ENCODE measurements at places on chromosomes 2 and 18.
A peak's percentile ranks its signal among the peaks of the same experiment; 100 is the strongest.

- no peak for DNase-seq
Measured at GRCh38 chr2:38268001-38268400, 109.1 kb downstream of the ATL2 start.

- DNase-seq, result no peak
Measured at GRCh38 chr2:99140860-99141109, 722 bp upstream of the C2orf15 start.

DNA sequence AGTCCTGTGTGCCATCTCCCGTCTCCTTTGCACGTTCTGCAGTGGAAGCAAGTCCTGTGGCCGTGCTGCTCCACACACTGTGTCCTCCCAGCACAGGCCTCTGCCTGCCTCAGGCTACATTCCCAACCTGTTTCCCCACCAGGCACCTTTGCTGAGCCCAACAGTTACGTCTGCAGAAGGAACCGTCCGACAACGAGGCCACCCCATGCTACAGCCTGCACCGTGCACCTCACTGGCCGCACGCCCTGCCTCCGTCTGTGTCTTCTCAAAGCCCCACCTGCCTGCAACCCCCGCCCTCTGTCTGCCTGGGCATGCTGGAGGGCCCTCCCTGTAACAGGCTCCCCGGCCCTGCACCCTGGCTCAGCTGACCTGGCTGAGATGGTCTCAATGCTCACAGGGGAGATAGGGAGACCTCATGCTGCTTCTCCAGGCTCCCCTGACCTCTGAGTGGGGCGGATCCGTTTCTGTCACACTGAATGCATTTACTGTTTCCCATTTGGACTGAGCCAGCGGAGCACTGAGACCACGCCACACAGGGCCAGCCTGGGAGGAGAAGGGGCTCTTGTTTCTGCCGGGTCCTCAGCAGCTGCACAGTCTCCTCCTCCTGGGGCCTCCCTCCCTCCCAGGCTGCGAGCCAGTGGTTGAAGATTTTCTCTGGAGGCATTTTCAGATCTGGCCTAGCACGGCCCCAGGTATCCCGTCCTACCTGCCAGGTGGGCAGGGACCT, 109.1 kb upstream of the OTOS start:
- no peak for DNase-seq

DNA sequence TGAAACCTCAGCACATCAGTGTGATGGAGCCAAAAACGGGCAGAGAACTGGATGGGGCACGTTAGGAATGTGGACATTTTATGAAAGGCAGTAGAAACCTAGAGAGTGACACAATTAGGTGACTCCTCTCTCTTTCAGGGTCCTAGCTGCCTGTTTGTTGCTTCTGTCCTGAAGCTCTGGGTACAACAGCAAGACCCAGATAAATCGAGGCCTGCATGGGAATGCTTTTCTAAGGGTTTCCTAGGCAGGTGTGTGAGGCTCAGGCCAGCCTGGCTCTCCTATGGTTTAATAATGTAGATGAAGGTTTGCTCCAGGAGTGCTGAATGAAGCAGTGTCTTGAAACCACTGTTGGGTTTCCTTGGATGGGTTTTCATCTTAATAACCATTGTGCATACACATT, 517.1 kb upstream of the RAB6C start:
- no peak for DNase-seq

DNA sequence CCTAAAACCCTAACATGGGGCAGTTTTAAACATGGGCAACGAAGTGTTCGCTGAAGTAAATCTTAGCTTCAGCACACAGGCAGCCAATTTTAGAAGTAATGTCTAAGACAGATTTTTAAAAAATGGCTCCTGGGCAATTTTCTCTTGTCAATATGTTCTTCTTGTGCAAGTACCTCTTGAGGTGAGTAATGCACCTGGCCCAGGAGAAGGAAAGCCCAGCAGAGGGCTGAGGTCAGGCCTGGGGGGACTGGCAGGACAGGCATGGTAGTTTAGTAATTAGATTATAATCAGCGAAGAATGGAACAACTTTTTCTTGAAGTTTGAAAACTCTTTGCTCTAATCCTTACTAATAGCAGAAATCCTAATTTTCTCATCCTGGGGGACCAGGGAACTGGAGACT, 77.6 kb downstream of the SPRED2 start:
- no peak for DNase-seq

- DNase-seq, result peak; percentile 5
Measured at GRCh38 chr2:190627448-190628412, 21.2 kb upstream of the NAB1 start.

- DNase-seq, result no peak
Measured at GRCh38 chr18:13973061-13973575, 57.8 kb upstream of the MC2R start.

DNA sequence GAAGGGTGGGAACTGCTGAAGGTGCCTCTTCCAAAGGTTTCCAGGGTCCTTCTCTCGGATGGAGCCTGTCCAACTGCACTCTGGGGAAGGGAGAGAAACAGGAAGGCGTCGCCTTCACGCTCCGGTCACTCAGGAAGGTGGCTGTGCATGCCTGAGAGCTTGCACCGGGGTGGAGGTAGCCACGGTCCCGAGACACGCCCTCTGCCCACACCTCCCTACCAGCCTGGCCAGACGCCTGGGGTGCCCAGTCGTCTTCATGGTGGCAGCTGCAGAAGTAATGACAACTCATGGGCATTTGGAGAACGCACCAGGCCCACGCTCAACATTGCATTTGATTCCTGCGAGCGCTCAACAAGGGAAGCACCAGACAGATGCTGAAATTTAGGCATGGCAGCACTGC, 59.9 kb downstream of the ADNP2 start:
- no peak for DNase-seq

GRCh38 chr18:48539406-48540250, 797 bp downstream of the CTIF start:
- DNase-seq, result no peak

- no peak for DNase-seq
Measured at GRCh38 chr2:9971105-9971818, 19.8 kb downstream of the GRHL1 start.

DNA sequence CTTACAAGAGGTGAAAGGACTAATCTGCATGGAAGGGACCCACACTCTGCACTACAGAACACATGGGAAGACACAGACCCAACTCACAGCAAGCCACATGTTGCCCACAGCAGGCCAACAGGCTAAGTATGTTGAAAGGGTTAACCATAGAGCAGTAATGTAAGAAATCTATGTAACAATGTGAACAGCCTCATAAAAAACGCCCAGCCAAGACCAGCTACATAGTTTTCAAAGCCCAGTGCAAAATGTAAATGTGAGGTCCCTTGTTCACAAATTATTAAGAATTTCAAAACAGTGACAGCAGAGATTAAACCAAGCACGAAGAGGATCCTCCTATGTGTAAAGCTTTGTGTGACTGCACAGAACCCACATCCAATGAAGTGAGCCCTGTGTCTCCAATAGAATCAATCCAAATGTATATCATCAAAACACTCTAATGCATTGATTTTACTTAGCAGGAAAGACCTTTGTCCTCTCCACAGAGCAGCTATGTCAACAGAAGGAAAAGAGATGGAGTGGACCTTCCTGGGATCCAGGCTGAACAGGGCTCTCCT, 210.1 kb downstream of the AGPS start:
- DNase-seq, result no peak

DNA sequence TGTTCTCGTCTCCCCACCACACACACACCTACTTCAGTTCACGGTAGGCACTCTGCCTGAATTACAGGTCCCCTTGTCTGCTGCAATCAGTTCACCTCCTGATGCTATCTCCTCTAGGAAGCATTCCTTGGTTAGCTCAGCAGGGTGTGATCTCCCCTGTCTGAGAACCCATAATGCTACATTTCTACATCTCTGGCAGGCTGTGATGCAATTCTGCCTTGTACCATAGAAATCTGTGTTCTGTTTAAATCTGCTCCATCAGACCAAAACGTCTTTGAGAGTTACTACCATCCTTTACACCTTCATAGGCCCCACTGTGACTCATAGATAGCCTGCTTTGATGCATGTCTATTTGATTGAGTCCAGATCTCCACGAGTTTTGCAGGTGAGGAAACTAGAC, 103.9 kb downstream of the TTC32 start:
- DNase-seq, result no peak

- no peak for DNase-seq
Measured at GRCh38 chr2:53633441-53633840, 134.2 kb upstream of the CHAC2 start.

DNA sequence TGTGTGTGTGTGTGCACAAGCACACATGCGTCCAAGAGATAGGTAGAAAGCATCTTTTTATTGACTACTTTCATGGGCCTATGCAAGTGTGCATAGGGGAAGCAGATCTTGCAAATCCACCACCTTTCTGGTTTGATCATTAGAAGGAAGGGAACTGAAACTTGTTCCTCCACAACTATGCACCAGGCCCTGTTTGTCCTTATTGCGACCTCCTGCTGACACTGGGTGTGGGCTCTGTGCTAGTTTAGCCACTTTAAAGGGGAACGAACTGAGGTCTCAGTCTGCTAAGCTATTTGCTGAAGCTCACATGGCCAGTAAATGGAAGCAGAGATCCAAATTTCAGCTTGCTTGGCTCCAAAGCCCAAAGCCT, 32.1 kb upstream of the INSIG2 start:
- no peak for DNase-seq

DNA sequence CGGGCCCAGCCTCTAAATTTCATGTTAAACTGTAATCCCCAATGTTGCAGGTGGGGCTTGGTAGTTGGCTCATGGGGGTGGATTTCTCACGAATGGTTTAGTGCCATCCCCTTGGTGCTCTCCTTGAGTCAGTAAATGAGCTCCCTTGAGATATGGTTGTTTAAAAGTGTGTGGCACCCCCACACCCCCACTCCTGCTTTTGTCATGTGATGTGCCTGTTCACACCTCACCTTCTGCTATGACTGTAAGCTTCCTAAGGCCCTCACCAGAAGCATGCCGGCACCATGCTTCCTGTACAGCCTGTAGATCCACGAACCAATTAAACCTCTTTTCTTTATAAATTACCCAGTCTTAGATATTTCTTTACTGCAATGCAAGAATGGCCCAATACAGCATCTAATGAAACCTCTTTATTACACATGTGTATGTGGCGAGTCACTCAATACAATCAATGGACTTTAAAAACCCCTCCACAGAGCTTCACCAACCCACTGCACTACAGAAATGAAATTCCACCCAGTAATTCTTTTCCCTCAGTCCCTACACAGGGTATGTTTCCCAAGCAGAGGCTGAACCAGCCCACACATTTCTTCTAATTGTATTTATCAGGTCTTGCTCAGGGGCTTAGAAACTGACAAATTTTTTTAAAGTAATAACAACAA, 47.3 kb downstream of the WDFY1 start:
- DNase-seq, result no peak

- DNase-seq, result no peak
Measured at GRCh38 chr2:15603948-15604347, 12.3 kb downstream of the DDX1 start.

DNA sequence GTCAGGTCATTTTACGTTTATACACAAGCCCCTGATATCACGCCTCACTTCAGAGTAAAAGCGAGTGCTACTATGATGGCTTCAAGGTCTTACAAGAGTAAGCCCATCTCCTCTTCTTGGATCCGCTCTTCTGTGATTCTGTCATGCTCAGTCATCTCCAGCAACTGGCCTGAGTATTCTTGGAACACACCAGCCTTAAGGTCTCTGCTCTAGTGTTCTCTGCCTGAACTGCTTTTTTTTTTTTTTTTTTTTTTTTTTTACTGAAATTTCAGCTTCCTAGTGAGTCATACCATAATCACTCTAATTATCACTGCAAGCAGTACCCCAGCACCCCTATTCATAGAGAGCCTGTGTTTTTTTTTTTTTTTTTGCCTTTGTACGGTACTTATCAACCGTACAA, 1228.9 kb downstream of the CNTNAP5 start:
- no peak for DNase-seq

- peak; percentile 43 for DNase-seq
Measured at GRCh38 chr2:191318729-191319078, 73.5 kb downstream of the MYO1B start.

DNA sequence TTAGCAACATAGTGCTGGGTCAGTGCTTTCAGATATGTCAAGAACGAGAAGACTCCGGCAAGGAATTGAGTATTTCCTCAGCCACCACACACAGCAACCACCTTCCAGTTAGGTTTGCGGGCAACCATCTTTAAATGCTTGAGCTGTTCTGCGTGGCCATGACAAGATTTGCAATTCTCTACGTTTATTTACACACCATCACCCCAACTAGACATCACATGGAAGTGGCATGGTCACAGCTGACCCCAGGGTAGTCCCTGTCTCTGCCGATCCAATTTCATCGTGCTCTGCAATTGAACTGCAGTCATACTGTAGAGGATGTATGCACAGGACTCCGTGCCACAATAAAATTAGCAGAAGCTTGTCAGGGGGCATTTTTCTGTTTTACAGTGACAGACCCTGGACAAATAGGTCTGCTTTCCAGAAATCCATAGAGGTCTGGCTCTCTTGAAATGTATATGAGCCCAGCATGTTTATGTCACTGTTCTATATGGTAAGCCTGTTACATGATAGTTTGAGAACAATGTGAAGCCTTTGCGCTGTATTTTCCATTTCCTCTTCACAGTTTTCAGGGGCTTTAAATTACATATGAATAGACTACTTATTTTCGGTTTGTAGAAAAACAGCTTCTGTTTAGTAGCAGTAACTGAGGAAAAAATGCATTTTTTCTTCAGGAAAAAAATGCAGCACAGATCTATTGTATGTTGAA, 605.2 kb downstream of the NR4A2 start:
- DNase-seq, result no peak

DNA sequence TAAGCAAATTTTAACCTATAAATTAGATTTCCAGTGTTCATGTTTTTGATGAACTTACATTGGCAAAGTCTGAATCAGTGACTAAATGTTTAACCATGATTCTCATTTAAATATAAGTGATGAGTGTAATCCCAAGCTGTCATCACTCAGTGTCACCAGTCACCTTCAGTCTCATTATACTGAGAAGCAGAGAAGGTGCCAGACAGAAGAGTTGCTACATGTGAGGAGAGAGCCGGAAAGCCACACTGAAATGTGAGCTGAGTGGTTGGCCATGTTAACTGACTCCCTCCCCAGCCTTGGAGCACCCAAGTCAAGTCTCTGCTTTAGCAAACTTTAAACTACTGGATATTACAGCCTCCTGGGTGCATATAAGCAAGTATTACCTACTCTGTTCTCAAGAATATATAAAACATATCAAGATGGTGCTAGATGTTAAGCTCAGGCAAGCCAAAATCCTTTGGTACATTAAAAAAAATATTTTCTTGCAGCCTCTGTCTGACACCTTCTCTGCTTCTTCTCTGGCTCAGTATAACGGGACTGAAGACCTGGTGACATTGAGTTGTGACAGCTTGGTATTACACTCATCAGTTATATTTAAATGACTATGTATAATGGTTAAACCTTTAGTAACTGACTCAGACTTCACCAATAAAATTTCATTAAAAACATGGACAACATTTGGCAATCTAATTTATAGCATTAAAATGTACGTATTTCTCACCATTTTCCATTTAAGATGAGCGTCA, 75.8 kb upstream of the MAP3K20 start:
- no peak for DNase-seq

- no peak for DNase-seq
Measured at GRCh38 chr2:100194951-100195350, 52.6 kb upstream of the AFF3 start.

- DNase-seq, result no peak
Measured at GRCh38 chr2:3762771-3763447, 59.5 kb downstream of the DCDC2C start.

All from Kasumi-1 (cell line).